ENCODE measurements at places on chromosomes 2 and 18.
A peak's percentile ranks its signal among the peaks of the same experiment; 100 is the strongest.

GRCh38 chr18:12034241-12035100 is 53.2 kb downstream of the IMPA2 start:
- no peak for DNase-seq

DNA sequence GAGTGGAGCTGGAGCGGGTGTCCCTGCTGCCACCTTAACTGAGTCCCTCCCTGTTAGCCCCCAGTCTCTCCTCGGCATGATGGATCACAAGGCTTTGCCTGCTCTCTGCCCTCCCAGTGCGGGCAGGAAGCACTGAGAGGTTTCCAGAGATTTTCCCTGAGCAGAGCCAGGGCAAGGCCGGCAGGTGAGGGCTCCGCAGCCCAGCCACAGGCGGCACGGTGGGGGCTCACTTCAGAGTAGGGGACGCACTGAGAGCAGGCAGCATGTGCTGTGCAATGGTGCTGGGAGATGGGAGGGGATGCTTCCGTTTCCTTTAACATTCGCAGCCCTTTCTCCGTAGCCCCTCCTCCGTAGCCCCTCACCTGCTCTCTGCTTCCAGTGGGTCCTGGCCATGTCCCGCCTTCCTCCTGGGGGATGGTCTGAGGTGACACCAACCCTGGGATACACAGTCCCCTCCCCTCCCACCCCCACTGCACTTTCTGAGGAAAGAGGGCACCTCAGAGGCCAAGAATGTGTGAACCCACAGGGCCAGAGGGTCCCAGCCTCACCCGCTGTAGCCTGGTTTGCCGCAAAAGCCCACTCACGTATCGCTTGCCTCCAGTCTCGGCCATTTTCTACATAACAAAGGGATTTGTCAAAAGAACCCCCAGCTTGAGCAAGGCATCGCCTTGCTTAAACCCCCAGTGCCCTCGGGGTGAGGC is 10.7 kb downstream of the KCNF1 start:
- no peak for DNase-seq

DNA sequence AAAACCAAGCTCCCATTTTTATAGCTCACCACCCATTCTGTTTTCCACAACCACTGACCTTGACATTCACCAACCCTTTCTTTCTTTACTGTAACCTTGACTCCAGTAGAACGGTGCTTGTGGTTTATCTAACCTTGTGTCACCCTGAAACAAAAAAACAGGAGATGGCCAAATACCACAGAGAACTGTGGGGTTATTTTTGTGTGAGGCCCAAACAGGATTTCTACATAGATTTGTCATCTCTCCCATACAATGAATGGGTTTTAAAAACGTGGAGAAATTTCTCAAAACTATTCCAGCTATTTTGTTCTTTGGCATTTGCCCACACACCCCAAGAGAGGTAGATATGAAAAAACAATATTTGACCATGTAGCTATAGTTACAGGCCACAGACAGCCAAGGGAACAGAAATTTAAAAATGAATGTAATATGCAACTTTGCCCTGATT is 231.3 kb upstream of the TANK start:
- DNase-seq, result no peak

DNA sequence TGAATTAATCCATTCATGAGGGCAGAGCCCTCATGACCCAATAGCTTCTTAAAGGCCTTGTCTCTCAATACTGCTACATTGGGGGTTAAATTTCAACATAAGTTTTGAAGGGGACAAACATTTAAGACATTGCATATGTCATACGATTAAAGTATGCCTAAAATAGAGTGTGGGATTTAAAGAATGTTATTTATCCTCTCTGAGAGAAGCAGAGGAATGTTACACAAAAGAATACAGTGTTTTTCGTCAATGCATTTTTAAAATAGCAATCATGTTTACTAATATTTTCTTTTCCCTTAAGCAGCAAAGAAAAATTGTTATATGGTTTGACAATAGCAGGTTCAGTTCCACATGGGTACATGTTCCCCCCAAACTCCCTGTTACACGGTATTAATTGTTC is 363.1 kb downstream of the NUP35 start:
- no peak for DNase-seq

- DNase-seq, result peak; percentile 80
Measured at GRCh38 chr2:156935616-156936015, 321.9 kb upstream of the GALNT5 start.

Data from NCI-H2171 (cell line).